ENCODE measurements at places on chromosomes 12 and 14.

DNA sequence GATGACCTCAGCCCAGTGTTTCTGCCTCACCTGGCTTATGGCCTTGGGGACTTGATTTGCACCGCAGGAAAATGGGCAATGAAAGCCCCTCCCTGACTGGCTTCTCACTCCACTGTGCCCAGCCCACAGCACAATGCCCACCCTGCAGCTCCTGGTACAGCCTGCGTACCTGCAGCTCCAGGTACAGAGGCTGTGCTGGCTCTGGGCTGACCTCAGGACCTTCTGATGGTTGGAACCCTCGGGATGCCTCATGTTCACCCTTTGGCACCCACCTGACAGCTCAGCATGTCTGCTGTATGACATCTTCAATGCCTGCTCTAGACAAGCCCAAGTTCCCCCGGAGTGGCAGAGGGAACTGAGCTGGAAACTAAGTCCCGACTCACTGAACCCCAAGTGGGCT lies 87.1 kb downstream of the ALG10 start:
- no peak for DNase-seq

GRCh38 chr12:5078423-5078822 lies 34.7 kb downstream of the KCNA5 start:
- DNase-seq: peak; percentile 87

DNA sequence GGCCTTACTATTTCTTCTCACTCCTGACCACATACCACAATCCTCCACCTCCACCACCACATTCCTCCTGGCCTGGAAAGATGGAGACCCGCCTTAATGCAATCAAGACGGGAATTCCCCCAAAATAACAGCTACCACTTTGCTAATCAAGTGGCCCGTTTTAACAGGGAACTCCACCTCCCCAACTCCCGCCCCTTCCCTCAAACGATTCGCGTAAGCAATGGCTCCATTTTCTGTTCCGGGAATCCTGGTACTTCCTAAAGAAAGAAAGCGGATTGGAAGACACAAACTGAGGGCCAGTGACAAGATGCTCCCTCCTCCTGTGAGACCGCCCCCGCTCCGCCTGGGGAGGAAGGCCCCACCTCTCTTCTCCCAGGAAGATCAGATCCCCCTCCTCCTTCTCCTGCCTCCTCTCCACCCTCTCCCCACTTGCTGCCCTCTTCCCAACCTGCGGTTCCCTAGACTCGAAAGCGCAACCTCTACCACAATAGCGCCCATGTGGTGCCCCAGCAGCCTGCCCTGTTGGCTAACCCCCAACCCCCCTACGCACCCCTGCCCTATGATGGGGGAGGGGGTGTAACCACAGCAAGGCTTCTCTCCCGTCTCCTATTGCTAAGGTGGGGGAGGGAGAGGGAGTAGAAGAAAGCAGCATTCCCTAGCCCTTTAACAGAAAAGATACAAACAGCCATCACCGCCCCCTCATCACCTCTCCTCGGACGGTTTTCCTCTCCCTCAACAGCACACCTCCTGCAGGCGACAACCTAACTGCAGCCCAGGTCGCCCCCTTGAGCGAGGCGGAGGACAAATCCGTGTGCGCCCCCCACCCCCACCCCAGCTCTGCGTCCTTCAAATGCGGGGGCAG lies 777 bp downstream of the ARF3 start:
- DNase-seq: peak; percentile 96

- no peak for DNase-seq
These were observed 19.6 kb downstream of the APOBEC1 start for GRCh38 chr12:7646178-7646475.

DNA sequence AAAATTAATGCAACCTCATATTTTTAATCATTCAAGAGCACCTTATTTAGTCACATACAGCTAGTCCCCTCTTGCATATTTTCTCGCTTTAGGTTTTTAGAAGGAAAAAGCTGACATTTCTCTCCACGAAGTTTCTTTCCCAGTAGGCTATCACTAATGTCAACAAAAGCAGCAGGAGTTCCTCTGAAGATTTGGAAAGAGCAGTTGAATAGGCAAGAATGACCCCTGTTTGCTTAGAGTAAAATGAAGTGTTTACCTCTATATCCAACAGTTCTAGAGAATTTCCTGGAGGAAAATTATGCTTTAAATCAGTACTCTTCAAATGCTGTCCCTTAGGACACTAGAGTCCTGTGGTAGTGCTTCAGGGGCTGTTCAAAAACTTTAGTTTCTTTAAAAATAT lies 188.1 kb upstream of the PRKD1 start:
- DNase-seq: no peak
